ENCODE measurements at places on chromosomes 6 and 20.

DNA sequence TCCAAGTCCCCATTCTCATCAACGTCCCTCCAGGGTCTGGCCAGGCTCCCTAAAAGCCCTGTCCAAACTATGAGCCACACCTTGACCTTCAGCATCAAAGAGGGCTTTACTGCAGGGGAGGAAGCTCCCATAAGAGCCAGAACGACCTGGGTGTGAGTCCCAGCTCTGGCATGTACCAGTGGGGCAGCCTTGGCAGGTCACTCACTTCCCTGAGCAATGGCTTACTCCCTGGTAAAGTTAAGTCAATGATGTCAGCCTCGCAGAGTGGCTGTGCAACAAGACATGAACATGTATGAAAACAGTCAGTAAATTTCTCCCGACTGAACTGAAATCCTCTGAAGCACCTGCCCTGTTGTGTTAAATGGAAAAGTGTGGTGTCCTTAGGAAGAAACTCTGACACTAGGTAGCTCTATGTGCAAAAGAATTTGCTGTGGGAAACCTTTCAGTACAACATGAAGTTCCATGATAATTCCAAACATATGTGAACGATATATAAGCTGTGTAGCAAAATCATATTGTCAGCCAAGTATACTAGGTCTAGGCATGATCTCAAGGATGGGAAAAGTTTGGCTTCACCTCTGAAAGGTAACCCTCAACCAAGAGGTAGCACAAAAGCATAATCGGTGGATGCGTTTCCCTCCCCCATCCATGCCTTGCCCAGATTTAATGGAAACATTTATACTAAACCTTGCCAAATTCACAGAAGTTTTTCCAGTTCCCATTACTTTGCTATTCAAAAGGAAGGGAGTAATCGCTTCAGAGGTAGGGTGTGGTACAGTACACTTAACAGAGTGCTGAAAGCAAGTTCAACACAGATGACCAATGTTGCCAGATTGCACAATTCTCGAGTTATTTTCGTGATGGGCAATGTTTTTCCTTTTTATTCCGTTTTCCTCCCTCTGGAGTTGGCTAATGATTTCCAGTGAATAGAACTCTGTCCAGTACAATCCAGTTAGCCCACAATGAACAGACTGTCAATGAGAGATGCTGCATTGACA is 49.0 kb upstream of the RANBP9 start:
- DNase-seq, result no peak

- DNase-seq, result no peak
Observed at GRCh38 chr6:166980738-166981137, 18.5 kb upstream of the CEP43 start.

- no peak for DNase-seq
Observed at GRCh38 chr6:168280020-168280898, 39.3 kb downstream of the DACT2 start.

DNA sequence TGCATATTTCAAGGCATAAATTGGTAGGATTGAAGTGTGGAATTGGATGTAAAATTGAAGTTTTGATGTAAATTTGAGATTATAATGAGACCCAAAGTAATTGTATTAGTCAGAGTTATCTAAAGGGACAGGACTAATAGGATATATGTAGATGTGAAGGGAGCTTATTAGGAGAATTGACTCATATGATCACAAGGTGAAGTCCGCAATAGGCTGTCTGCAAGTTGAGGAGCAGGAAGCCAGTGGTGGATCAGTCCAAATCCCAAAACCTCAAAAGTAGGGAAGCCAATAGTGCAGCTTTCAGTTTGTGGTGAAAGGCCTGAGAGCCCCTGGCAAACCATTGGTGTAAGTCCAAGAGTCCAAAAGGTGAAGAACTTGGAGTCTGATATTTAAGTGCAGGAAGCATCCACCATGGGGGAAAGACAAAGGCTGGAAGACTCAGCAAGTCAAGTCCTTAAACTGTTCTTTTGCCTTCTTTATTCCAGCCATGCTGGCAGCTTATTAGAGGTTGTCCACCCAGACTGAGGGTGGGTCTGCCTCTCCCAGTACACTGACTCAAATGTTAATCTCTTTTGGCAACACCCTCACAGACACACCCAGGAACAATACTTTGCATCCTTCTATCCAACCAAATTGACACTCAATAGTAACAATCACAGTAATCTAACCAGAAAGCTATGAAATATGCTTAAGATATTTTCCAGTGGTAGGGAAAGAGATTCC is 442.6 kb upstream of the PTCHD4 start:
- DNase-seq, result no peak

GRCh38 chr6:9420316-9421015 is 985.1 kb upstream of the SLC35B3 start:
- no peak for DNase-seq

GRCh38 chr20:59598625-59599310 is 5.6 kb upstream of the PHACTR3 start:
- peak; percentile 30 for DNase-seq

DNA sequence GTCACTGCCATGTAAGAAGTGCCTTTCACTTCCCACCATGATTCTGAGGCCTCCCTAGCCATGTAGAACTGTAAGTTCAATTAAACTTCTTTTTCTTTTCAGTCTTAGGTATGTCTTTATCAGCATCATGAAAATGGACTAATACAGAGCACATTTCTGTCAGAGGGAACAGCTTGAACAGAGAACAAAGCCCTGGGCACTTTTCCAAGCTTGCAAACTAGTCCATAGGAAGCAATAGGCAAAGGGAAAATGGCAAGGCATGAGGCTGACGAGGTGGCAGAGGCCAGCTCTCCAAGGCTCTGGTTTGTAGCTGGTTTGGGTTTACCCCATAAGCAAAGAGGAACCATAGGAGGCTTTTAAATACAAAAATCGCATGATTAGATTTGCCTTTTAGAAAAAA is 185.1 kb upstream of the HDDC2 start:
- DNase-seq, result no peak

DNA sequence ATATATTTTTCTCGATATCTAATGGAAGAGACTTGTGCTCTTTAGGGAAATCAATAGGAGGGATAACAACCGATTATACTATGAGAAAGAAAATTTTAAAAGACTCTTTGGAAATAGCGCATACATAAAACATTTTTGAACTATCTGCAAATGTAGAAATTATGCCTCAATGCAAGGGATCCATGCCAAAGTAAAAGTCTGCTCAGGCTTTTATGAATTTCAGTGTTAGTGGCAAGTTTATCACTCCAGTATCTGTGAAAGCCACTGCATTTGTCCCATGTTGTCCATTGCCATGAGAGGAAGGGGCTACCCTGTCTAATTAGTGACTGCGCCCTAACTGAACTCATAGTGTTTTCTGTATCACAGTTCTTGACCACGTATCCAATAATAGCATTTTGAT is 81.4 kb downstream of the TSHZ2 start:
- DNase-seq, result no peak

DNA sequence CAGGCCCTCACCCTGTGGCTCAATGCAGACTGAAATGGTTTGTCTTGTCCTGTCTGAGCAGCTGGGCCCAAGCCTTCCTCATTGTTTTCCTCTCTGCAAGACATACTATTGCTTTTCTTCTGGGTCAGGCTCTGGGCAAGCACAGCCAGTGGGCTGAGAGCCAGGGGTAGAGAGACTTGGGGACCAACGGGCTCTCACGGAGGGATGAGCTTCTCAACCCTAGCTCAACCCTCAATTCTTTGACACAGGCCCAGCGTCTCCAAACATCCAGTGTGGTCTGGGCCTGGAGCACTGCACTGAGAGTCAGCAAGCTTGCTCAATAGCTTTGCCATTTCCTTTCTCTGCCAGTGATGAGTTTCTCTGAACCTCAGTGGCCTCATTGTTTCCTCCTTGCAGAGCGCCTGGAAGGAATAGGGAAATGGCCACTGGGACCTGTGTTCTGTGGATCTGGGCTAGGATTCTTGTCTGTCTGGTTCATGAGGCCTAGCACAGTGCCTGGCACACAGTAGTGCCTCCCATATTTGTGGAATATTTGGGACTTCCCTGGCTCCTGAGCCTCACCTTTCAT is 9.3 kb downstream of the ANGPT4 start:
- DNase-seq, result no peak

- peak; percentile 47 for DNase-seq
Observed at GRCh38 chr6:43823879-43824702, 54.1 kb downstream of the VEGFA start.

DNA sequence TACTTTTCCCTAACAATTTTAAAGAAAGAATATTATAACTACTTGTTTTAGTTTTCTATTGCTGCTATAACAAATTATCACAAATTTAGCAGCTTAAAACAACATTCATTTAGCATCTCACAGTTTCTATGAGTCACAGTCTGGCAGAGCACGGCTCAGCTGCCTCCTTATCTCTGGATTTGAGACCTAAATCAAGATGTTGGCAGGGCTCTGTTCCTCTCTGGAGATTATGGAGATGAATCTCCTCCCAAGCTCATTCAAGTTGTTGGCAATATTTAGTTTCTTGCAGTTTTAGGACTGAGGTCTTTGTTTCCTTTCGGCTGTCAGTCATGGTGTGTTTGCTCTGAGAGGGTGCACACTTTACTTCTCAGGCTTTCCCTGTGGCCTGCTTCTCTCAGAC is 1065.8 kb upstream of the EYS start:
- no peak for DNase-seq

- DNase-seq, result no peak
Observed at GRCh38 chr6:35079311-35080000, 61.7 kb downstream of the TCP11 start.

DNA sequence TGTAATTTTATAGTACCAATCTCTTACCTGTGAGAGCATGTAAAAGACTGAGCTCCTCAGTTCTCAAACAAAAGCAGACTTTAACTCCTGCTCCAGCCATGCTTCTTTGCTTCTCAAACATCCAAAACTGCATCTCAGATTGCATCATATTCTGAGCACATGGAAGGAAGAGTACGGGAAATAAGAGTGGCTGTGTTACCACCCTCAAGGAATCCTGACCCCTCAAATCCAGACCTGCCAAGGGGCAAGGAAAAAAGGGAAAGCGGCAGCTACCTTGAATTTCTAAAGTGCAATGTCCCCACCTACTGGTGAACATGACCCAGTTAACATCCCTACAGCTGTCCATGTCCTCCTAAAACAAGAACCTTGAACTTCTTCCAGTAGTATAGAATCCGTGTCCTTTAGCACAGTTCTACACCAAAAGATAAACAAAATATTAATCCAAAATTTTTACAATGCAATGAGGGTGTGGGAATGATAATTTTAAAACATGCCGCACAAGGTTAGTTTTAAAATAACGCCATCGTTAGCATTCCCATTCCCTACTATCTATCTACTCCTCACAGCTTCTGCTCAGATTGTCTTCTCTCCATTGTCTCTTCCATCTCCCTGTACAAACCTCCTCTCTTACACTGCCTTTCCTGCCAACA is 34.1 kb upstream of the HLA-DQB1 start:
- peak; percentile 60 for DNase-seq

DNA sequence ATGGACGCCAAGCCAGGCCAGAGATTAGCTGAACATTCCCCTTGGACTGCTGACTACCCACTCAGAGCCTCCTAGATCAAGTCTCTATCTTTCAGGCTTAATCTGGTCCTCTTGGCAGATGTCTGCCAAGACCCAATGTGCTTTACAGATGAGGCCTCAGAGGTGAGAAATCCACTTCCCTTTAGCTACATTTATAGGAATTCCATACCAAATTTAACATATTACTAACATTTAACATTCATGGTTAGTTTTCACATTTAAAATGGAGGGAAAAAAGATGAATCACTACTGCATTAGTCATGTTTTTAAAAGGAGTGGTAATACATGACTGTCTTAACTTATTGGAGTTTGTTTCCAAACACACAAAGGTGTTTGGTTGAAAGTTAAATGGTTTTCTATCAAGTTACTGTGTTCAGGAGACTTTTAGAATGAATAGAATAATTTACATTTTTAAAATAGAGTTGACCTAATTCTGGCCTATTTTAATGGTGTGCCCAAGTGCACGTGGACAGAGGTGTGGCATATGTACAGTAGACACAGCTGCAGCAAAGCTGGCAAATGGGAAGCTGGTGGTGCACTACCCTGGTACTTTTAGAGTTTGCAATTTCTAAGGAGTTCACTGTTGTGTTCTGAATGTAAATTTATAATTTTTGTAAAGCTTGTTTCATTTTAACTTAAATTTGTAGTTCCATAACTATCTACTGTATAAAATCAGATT is 41.9 kb upstream of the CALHM6 start:
- DNase-seq, result no peak

- DNase-seq, result no peak
Observed at GRCh38 chr6:71513036-71513435, 224.4 kb downstream of the OGFRL1 start.

- DNase-seq, result no peak
Observed at GRCh38 chr6:6058054-6058444, 51.3 kb upstream of the NRN1 start.

DNA sequence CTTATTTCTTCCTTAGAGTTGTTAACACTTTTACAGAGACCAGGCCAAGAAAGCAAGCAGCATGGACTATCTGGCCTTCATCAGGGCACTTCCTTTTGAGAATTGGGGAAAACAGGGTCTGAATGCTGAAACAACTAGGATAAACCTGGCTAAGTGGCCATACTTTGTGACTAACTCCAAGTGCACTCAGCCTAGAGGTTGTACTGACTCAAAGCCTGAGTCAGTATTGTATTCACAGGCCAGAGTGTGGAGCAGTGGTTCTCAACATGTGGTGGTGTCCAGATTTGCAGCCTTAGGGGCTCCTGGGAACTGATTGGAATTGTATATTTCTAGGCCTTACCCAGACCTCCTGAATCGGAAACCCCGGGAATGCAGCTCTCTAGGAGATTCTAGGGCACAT is 20.1 kb downstream of the SEC23B start:
- no peak for DNase-seq

- no peak for DNase-seq
Observed at GRCh38 chr6:164085091-164086075, 670.9 kb downstream of the QKI start.

DNA sequence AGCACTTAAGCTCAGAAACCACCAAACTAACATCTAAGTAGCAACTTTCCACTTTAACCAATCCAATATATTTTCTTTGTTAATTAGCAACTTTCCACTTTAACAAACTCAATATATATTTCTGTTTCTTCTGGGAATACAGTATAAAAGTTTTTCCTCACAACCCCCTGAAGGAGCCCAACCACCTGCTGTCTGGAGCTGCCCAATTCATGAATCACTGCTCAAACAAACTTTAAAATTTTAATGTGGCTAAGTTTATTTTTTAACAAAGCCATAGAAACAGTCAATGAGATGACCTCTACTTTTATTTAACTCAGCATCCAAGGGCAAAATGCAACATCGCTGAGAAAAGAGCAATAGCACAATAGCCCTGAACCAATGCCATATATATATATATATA is 500.1 kb downstream of the EPM2A start:
- no peak for DNase-seq

- DNase-seq, result no peak
Observed at GRCh38 chr6:29355603-29356002, 13.1 kb downstream of the OR5V1 start.

GRCh38 chr20:37726321-37726720 is 32.5 kb downstream of the CTNNBL1 start:
- no peak for DNase-seq

- DNase-seq, result no peak
Observed at GRCh38 chr6:118263921-118264486, 284.1 kb upstream of the PLN start.

- no peak for DNase-seq
Observed at GRCh38 chr20:46751856-46752255, 42.4 kb downstream of the SLC2A10 start.
